ENCODE measurements at places on chromosomes 7 and 10. TPM values are rescaled to one million over a fixed set of nuclear protein-coding genes. Genes with fewer than 3 reads are reported as not detected.

The VPS37D gene
- 13.5 TPM for total RNA-seq

The UCN3 gene
- 0.58 TPM for total RNA-seq

The MMP21 gene
- 0.17 TPM for total RNA-seq

The AEBP1 gene
- total RNA-seq, result 107 TPM

The BCAP29 gene
- 39.2 TPM for total RNA-seq

The VWA2 gene
- 0.75 TPM for total RNA-seq

The TAS2R41 gene
- not detected for total RNA-seq

The CUZD1 gene
- total RNA-seq, result 2.7 TPM

The EVX1 gene
- total RNA-seq, result not detected
